ENCODE measurements at places on chromosomes 4 and X. TPM values are rescaled to one million over a fixed set of nuclear protein-coding genes. Genes with fewer than 3 reads are reported as not detected.

FAT4 gene
- total RNA-seq = not detected

GRCh38 chr4:68673143-68673542 lies 2.7 kb upstream of the UGT2B15 start:
- no peaks in the 10 kb centered on the region for H3K4me1 ChIP-seq
- H3K27ac ChIP-seq = no peak overlapping the region
- H3K4me3 ChIP-seq = no peak overlapping the region
- no peaks in the 10 kb centered on the region for H3K36me3 ChIP-seq

- H3K4me1 ChIP-seq = no peaks in the 10 kb centered on the region
- no peak for DNase-seq
- peaks cover 4% of the 10 kb centered on the region for H3K27me3 ChIP-seq
- no peak overlapping the region for H3K27ac ChIP-seq
- H3K36me3 ChIP-seq = no peaks in the 10 kb centered on the region
- H3K4me3 ChIP-seq = no peak overlapping the region
These were observed 24.2 kb downstream of the MAGED1 start for GRCh38 chrX:51917604-51918003.

CXCL1 gene
- not detected for total RNA-seq

H2BW2 gene
- not detected for total RNA-seq

- H3K27me3 ChIP-seq = no peaks in the 10 kb centered on the region
- DNase-seq = no peak
- no peak overlapping the region for H3K27ac ChIP-seq
- H3K4me1 ChIP-seq = no peaks in the 10 kb centered on the region
- no peak overlapping the region for H3K4me3 ChIP-seq
These were observed 14.9 kb upstream of the UGDH start for GRCh38 chr4:39541987-39542610.

DNA sequence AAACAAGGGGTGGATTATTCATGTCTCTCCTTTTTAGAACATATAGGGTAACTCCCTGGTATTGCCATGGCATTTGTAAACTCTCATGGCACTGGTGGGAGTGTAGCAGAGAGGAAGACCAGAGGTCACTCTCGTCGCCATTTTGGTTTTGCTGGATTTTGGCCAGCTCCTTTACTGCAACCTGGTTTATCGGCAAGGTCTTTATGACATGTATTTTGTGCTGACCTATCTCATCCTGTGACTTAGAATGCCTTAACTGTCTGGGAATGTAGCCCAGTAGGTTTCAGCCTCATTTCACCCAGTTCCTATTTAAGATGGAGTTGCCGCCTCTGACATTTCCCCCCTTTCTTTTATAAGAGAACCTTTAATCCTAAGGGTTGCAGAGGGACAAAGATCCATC lies 45.8 kb downstream of the MGST2 start:
- no peak overlapping the region for H3K4me3 ChIP-seq
- no peak for DNase-seq
- H3K4me1 ChIP-seq = no peaks in the 10 kb centered on the region

TIMP1 gene
- total RNA-seq = 6.7 TPM

PPP1R2C gene
- total RNA-seq = not detected

GRCh38 chrX:69104756-69105434 lies 60.4 kb downstream of the PJA1 start:
- no peaks in the 10 kb centered on the region for H3K36me3 ChIP-seq
- H3K4me1 ChIP-seq = no peaks in the 10 kb centered on the region
- no peak overlapping the region for H3K27ac ChIP-seq
- DNase-seq = no peak
- no peaks in the 10 kb centered on the region for H3K27me3 ChIP-seq

DNA sequence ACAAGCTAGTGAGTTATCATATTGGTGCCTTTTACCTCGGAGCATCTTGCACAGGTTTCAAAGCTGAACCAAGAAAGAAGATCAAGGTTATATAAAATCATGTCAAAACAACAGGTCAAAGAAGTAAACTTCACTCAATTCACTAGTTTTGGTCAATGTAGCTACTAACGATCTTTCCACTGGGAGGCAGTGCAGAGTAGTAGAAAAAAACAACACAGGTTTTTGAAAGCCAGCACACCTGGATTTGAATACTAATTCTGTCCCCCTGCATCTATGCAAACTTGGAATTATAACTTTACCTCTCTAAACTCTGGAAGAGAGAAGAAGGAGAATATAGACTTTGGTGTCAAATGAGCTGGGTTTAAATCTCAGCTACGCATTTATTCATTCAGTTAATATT lies 266.1 kb downstream of the GRIA3 start:
- H3K4me3 ChIP-seq = no peak overlapping the region
- no peak for DNase-seq
- no peaks in the 10 kb centered on the region for H3K36me3 ChIP-seq
- H3K27ac ChIP-seq = no peak overlapping the region

DNA sequence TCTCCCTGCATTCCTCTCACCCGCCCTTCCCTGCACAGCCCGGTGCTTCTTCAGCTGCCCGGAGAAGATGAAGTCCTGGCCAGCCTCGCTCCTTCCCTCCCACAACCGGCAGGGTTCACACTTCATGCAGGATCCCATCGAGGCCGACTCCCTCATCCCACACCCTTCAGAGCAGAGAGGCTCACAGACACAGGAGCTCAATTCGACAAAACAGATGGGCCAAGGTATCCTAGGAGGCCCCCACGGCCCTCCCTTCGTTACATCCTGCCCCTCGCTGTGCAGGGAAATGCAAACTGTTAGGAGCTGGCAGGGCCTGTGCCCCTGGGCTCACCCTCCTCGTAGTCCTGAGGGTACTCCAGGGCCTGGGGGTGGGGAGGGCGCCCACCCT lies 238.1 kb downstream of the DHRSX start:
- no peak overlapping the region for H3K4me3 ChIP-seq
- H3K36me3 ChIP-seq = peaks cover 44% of the 10 kb centered on the region
- no peaks in the 10 kb centered on the region for H3K27me3 ChIP-seq
- DNase-seq = no peak
- no peaks in the 10 kb centered on the region for H3K4me1 ChIP-seq
- H3K27ac ChIP-seq = no peak overlapping the region

Data from activated naive CD4-positive, alpha-beta T cell treated with anti-CD3 and anti-CD28 coated beads for 36 hours (primary cell).